HFFc6 (cell line): ENCODE measurements at places on chromosomes 7 and 10. TPM values are rescaled to one million over a fixed set of nuclear protein-coding genes. Genes with fewer than 3 reads are reported as not detected.

Gene AHCYL2
- total RNA-seq = 7.4 to 11.5 TPM (median 9.2 TPM) in 3 replicates

Gene DEPP1
- total RNA-seq = 0.47 to 0.78 TPM (median 0.53 TPM) in 3 replicates

Gene GBX1
- not detected in 2 replicates for total RNA-seq

Gene TCAF2
- 1.3 and 2.3 TPM in 2 replicates for total RNA-seq

Gene KIAA1217
- total RNA-seq = 1.6 to 2.1 TPM (median 1.8 TPM) in 3 replicates

Gene SPRN
- 0.37 to 2.7 TPM (median 2.4 TPM) in 3 replicates for total RNA-seq

Gene ZPBP
- not detected in 2 replicates for total RNA-seq

Gene PIK3AP1
- total RNA-seq = 0.05 TPM in 2 of 3 replicates, not detected in the other

Gene CYP2W1
- 0.08 to 0.25 TPM in 2 of 3 replicates, not detected in the other for total RNA-seq

Gene GNAT3
- 0.21 to 0.26 TPM in 2 of 3 replicates, not detected in the other for total RNA-seq

Gene SLC39A12
- not detected in 3 replicates for total RNA-seq

Gene SNX10
- total RNA-seq = not detected in 3 replicates

Gene LIPJ
- total RNA-seq = not detected in 3 replicates

Gene CNOT4
- 23.6 to 27.3 TPM (median 25.8 TPM) in 3 replicates for total RNA-seq

Gene NPFFR1
- not detected in 3 replicates for total RNA-seq

Gene TMEM270
- not detected in 2 replicates for total RNA-seq

Gene SFTPA1
- not detected in 3 replicates for total RNA-seq

Gene ACTL6B
- not detected in 3 replicates for total RNA-seq

Gene SSMEM1
- total RNA-seq = not detected in 3 replicates

Gene OR2A5
- not detected in 3 replicates for total RNA-seq

Gene PNLIPRP1
- not detected in 3 replicates for total RNA-seq

Gene FAM25A
- total RNA-seq = not detected in 3 replicates

Gene C10orf105
- total RNA-seq = not detected in 3 replicates

Gene PANK1
- total RNA-seq = 4.1 to 5.5 TPM (median 4.4 TPM) in 3 replicates

Gene KCNIP2
- 0.31 and 0.99 TPM in 2 replicates for total RNA-seq

Gene ACSL5
- 0.52 and 4.8 TPM in 2 replicates for total RNA-seq

Gene SUN3
- 1.6 TPM in 1 of 3 replicates, not detected in the others for total RNA-seq

Gene RAPGEF5
- total RNA-seq = 0.33 to 1.3 TPM (median 0.63 TPM) in 3 replicates

Gene BAMBI
- 1.6 and 2.3 TPM in 2 replicates for total RNA-seq
